ENCODE measurements at places on chromosomes 5 and 9.

- no peak for DNase-seq
Measured at GRCh38 chr5:113123618-113124017, 147.0 kb downstream of the DCP2 start.

DNA sequence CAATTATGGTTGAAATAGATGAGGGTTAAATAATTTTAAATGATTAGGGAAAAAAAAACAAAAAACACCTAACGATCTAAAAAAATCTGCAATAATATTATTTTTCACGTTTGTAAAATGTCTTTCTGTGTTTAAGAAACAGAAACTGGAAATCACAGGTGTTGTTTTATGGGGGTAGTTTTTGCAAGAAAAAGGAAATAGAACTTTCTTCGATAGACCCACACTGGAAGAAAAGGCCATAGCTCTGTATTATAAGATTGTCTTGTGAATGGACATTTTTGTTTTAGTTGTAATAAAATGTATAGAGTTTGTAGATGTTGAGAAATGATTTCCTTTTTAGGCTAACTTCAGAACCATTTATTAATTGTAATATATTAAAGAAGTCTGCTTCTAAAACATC, 5.5 kb downstream of the CSNK1G3 start:
- no peak for DNase-seq

DNA sequence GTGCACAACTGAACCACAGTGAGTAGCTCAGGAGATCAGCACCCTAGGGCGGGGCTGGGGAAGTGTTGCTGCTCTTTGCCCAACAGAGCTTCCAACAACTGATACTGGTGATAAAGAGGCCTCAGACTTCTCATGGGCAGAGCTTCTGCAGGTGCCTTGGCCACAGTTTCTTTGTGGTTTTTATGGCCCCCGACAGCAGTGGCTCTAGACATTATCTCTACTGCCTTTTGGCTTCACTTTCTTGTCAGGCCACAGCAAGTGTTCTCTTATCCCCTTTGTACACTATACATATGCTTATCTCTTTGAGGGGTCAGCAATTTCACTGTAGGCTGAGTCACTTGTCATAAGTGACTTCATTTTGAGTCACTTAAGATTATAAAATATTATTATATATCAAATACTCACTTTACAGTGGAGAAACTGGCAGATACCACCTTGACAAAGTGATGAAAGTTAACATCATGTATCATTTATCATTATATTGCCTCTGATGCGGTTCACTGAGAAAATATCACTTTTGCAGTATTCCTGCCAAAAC, 90.9 kb upstream of the COX7C start:
- no peak for DNase-seq

DNA sequence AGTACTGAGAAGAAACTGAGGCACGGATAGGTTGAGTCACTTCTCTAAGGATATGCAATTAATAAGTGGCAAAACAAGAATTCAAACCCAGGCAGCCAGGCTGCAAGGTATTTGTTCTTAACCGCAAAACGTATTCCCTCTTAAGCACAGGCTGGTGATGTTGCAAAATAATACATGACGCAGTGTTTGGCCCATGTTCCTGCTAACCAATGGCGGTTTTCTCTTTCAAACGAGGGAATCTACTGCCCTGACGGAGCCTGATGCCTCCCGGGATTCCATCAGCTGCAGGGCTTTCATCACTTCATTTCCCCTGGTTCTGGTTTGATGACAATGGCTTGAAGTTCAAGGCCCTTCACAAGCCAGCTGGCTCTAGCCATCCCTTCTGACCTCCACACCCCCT, 154.8 kb downstream of the SLIT3 start:
- no peak for DNase-seq

DNA sequence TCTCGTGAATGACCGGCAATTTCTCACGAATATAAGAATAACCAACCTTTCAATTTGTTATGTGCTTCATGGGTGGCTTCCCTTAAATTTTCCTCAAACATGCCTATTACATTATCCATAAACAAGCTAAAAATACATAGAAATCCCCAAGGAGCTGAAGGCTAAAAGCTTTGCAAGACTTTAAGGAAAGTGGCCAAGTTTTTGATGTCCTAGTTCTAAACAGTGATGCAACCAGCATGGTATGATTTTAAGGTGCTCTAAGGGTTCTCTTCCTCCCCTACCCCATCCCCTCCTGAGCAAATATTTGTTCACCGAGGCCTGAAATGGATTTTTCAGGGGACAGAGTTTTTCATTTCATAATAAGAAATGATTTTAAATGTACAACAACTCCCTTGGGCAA, 79.8 kb downstream of the RGS7BP start:
- DNase-seq: no peak

DNA sequence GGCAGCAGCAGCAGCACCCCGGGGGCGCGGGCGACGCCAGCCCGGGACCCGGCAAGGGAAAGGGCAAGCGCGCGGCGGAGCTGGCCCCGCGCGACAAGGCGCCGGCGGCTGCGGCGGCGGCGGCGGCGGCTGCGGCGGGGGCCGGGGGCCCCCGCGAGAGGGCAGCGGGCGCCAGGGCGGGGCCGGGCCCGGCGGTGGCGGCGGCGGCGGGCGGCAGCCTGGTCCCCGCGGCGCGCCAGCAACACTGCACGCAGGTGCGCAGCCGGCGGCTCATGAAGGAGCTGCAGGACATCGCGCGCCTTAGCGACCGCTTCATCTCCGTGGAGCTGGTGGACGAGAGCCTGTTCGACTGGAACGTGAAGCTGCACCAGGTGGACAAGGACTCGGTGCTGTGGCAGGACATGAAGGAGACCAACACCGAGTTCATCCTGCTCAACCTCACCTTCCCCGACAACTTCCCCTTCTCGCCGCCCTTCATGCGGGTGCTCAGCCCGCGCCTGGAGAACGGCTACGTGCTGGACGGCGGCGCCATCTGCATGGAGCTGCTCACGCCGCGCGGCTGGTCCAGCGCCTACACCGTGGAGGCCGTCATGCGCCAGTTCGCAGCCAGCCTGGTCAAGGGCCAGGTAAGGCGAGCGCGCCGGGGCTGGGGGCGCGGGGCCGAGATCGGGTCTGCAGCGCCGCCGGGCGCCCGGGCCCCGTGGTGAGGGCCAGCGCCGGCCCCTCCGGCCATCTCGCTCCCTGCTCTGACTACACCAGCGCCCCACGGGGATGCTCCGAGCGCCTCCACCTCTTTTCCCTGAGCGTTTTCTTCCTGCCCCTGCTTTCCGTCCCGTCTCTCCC, at the start of gene UBE2QL1:
TSS of gene UBE2QL1 (plus strand) at position 238 of the 843 bp plus-strand sequence. CDS start at position 273, 35 bp downstream.
- DNase-seq: no peak

DNA sequence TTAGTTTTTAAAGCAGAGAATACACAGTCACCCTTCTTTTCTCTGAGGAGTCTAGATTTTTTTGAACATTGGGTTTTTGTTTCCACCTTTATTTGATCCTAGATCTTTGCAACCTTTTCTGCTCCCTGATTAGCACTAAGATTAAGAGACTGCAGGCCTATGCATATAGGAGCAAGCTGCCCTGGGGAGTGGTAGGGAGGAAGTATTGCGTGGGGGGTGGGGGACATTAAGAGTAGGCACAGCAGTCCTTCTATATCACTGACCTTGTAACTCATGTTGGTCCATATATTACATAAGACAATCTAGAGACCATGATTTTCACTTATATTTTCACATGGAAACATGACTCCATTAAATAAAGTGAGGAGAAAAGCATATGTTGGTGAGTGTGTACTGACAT, 149.1 kb downstream of the ADGRV1 start:
- DNase-seq: no peak

DNA sequence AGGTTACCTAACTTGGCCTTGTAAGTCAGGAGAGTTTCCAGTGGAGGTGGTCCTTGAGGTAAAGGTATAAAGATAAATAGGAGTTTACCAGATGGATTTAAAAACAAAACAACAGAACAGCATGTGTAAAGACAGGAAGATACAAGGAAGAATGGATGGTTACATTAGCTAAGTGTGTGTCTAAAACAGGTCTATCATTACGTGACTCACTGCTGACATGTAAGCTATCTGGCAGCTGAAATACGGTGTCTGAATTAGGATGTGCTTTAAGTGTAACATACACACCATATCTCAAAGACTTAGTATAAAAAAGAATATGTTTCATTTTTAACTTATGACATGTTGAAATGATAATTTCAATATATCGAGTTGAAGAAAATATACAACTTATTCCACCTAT, 405.1 kb upstream of the ADAMTSL1 start:
- no peak for DNase-seq

DNA sequence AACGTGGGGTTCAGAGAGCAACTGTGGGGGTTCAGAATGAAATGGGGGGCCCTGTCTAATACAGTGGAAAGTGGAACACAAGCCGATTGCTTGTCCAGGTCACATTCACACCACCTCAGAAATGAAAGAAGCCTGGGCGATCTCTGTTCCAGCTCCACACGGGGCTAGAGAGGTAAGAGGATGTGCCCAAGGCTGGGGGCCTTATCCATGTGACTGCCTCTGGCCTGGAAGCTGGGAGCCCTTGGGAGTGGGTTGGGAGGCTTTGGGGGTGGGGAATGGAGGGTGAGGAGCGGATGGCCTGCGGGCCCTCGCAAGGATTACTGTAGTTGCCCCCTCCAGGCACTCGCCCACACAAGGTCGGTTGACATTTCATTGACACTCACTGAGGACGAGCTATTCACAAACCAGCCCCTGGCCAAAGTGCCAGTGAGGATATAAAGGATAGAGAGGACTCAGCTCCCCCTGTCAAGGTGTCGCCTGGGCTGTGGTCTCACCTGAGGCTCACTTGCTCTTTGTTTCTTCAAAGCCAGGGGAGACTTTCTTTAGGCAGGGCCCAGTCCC, 86.7 kb downstream of the LIFR start:
- DNase-seq: no peak

DNA sequence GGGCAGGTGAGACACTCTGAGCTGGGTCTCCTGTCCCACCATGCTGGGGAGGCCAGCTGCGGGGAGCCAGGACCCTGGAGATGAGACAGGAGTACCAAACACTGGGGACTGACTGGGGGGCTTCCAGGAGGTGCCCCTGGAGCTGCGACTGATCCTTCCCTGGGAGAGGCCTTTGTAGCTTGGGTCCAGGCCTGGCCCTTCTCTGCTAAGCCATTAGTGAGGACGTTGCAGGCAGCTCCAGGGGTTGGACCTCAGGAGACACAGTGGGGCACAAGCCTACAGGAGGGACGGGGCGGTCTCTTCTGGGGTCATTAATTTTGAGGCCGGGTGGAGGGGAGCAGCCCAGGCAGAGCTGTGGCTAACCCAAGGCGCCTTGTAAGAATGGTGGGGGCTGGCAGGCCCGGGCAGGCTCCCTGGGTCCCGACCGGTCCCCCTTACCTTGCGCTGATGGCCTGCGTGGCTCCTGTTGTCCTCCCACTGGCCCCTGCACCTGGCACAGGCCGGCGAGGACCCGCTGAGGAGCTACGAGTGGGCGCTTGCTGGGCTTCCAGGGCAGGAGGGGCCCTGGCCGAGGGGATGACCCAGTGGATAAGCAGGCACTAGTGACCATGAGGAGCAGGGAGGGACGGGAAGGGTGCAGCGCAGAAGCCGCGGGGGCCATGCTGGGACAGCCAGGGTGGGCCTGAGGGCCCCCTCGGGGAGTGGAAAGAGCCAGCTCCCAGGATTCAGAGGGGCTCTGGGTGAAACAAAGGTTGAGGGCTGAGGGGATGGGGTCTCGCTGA, 5.1 kb downstream of the MRPS2 start:
- DNase-seq: no peak

DNA sequence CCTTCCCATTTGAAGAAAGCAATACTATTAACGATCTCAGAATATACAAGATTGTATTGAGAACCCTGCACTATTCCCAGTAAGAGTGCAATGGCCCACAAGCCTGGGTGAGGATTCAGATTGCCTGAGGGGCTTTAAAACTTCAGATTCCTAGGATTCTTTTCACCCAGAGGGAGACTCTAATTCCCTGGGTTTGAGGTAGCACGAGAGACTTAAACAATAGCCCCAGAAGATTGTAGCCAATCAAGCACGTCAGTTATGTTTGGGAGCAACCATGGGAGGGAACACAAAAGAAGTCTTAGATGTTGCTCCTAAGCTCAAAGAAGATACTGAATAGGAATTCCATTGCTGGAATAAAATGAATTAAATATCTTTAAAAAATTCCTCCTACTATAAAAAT, 17.9 kb downstream of the MRPS27 start:
- no peak for DNase-seq

GRCh38 chr5:33828626-33829308, 63.0 kb downstream of the ADAMTS12 start:
- no peak for DNase-seq

DNA sequence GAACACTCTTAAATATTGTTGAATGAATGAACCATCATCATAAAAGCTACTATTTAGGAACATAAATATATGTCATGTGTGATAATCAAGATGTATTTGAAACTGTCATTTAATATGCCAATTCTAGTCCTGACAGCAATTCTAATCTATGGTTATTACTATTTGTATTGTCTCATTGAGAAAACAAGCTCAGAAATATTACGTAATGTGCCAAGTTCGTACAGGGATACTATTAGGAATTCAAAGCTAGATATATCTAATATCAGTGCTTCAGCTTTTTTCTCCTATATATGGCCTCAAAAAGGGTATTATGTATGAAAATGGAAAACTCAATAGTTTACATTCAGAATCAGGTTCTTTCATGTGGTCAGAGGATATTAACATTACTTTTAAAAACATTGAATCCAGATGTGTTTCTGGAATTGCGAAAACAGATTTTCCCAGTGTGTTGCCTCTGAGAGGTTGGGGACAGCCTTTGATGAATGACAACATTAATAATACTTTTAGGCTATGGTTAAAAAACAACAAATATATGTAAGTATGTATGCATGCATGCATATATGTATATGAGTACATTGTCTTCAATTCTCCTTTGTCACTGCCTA, 95.1 kb downstream of the KCTD16 start:
- DNase-seq: no peak

GRCh38 chr9:79301551-79302391, 270.0 kb upstream of the TLE4 start:
- no peak for DNase-seq

DNA sequence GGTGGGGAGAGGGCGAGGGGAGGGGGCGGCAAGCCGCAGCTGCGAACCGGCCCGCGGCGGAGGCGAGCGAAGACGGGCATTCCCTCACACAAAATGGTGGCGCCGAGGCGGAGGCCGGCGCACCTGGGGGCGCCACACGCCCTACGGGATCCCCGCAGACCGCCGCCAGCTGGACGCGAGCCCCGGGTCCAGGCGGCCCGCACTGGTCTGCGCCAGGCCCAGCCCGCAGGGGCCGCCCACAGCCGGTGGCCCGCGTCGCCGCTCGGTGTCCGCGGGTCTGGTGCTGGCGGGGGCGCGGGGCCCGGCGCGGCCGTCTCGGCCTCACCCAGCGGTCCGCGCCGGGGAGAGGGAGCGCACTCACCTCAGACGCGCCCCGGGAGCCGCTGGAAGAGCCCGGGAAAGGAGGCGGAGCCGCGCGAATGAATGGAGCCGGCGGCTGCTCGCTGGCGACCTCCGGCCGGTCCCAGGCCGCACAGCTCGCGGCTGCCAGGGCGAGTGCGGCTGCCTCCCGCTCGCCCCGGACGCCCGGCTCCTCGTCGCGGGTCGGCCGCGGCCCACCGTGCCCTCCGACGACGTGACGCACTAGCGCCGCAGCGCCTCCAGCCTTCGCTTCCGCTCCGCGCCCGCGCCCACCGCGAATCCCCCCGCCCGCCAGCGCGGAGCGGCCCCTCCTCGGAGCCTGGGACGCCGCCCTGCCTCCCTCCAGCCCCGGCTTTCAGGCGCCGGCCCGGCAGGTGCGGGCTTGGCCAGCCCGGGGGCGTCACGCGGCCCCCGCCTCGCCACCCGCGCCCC, at the start of gene FAM169A:
TSS of gene FAM169A (minus strand) at position 584 of the 792 bp plus-strand sequence. CDS start 24,711 bp downstream, outside the sequence.
- peak; percentile 7 for DNase-seq

GRCh38 chr5:155402927-155403640, 389.5 kb downstream of the KIF4B start:
- DNase-seq: no peak
